SJSA1 (cell line): ENCODE measurements at places on chromosomes 2 and 18. TPM values are rescaled to one million over a fixed set of nuclear protein-coding genes. Genes with fewer than 3 reads are reported as not detected.

GPR45 gene
- 0.16 and 0.29 TPM in 2 replicates for total RNA-seq

DNA sequence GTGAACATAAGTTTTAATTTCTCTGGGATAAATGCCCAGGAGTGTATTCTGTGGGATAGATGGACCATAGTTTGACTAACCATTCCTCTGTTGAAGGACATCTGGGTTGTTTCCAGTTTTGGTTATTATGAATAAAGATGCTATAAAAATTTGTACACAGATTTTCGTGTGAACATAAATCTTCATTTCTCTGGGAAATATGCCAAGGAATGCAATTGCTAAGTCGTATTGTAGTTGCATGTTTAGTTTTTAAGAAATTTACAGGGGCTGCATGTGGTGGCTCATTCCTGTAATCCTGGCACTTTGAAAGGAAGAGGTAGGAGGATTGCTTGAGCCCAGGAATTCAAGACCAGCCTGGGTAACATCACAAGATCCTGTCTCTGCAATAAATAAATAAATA is 6.9 kb upstream of the SLC11A1 start:
- no peak overlapping the region for H3K27ac ChIP-seq
- no peaks in the 10 kb centered on the region for H3K36me3 ChIP-seq
- H3K4me1 ChIP-seq, result no peaks in the 10 kb centered on the region
- H3K4me3 ChIP-seq, result no peak overlapping the region
- no peaks in the 10 kb centered on the region for H3K27me3 ChIP-seq
- DNase-seq, result no peak

- H3K4me3 ChIP-seq, result no peak overlapping the region
- H3K27me3 ChIP-seq, result no peaks in the 10 kb centered on the region
- H3K4me1 ChIP-seq, result peaks cover 2% of the 10 kb centered on the region; the same call in 1 of the 2 replicates
- H3K27ac ChIP-seq, result no peak overlapping the region
Observed at GRCh38 chr2:235155163-235155562, 203.3 kb downstream of the SH3BP4 start.

DNA sequence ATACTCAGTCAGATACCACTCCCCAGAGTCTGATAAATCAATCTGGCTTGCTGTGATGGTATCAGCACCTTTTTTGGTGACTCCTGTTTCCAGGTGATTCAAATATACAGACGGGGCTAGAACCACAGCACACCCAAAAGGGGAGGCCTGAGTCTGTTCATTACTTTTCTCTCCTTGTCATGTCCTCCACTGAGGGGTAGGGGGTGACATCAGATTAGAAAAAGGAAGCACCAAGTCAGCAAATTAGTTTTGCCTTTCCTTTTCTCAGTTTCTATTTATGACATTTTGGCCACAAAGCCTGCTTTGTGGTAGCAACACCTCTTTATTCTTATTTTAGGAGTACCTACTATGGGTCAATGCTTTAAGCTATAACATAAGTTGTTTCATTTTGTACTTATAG is 127.4 kb downstream of the CCDC102B start:
- DNase-seq, result no peak
- no peaks in the 10 kb centered on the region for H3K4me1 ChIP-seq
- H3K4me3 ChIP-seq, result no peak overlapping the region
- no peaks in the 10 kb centered on the region for H3K36me3 ChIP-seq

GRCh38 chr2:59691518-59692190 is 861.8 kb downstream of the BCL11A start:
- no peaks in the 10 kb centered on the region for H3K27me3 ChIP-seq
- H3K36me3 ChIP-seq, result no peaks in the 10 kb centered on the region
- no peak overlapping the region for H3K4me3 ChIP-seq
- H3K4me1 ChIP-seq, result no peaks in the 10 kb centered on the region
- H3K27ac ChIP-seq, result no peak overlapping the region
